ENCODE measurements at places on chromosomes 12 and 14. TPM values are rescaled to one million over a fixed set of nuclear protein-coding genes. Genes with fewer than 3 reads are reported as not detected.

DNA sequence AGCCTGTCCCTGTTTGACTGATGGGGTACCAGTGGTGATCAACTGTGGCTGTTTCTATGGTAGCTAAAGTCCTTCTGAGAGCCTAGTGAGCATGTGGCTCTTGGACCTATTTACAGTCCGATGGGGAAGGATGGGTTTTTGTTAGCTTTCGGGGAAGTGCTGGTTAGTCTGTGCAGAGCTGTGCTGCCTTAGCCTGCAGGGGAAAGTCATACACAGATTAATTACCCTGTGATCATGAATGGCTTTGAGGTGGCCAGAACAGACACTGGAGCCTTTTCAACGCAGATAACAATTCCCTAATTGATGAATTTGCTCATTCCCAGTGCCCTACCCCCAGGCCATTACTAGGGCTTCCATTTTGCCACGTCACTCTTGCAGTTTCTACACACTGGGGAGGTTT is 99.7 kb downstream of the WSCD2 start:
- H3K27me3 ChIP-seq, result peaks cover 6% of the 10 kb centered on the region
- H3K4me1 ChIP-seq, result no peaks in the 10 kb centered on the region
- no peak for DNase-seq
- no peaks in the 10 kb centered on the region for H3K36me3 ChIP-seq
- H3K27ac ChIP-seq, result no peak overlapping the region
- no peak overlapping the region for H3K4me3 ChIP-seq

CLMN gene
- total RNA-seq, result 0.92 TPM

LHX5 gene
- not detected for total RNA-seq

DNA sequence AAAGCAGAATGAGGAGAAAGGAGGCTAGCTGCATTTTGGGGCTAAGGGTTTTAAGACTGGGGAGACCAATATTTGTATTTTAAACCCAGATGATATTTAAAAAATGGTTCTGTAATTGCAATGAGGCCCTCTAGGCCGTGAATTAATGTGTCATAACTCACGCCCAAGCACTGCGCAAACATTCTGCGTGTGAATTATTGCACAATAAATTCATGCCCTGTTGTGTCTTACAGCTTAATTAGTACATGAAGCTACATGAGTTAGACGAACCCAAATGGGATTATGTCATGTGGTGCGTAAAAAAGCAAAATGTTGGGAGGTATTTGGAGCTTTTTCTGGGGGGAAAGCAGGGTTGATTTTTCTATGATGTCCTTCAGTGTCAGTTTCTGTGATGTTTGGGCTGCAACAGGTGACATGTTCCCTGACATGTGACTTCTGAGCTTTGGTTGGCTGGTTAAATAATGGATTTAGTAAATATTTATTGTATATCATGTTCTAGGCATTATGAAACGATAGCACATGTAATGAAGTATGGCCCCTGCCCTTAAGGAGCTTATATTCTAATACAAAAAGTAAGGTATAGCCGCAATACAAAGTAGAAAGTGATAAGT is 30.4 kb upstream of the CISTR start:
- H3K36me3 ChIP-seq, result no peaks in the 10 kb centered on the region
- DNase-seq, result no peak
- no peaks in the 10 kb centered on the region for H3K4me1 ChIP-seq
- H3K27ac ChIP-seq, result no peak overlapping the region
- H3K27me3 ChIP-seq, result peaks cover 29% of the 10 kb centered on the region

TOMM20L gene
- not detected for total RNA-seq

GRCh38 chr12:2020511-2020910 is 16.3 kb upstream of the DCP1B start:
- no peak for DNase-seq
- peaks cover 11% of the 10 kb centered on the region for H3K27me3 ChIP-seq
- H3K4me1 ChIP-seq, result peaks cover 10% of the 10 kb centered on the region
- no peaks in the 10 kb centered on the region for H3K36me3 ChIP-seq
- no peak overlapping the region for H3K4me3 ChIP-seq

GRCh38 chr12:131264635-131265034 is 310.9 kb downstream of the ADGRD1 start:
- H3K27me3 ChIP-seq, result no peaks in the 10 kb centered on the region
- no peak for DNase-seq
- no peak overlapping the region for H3K27ac ChIP-seq

DNA sequence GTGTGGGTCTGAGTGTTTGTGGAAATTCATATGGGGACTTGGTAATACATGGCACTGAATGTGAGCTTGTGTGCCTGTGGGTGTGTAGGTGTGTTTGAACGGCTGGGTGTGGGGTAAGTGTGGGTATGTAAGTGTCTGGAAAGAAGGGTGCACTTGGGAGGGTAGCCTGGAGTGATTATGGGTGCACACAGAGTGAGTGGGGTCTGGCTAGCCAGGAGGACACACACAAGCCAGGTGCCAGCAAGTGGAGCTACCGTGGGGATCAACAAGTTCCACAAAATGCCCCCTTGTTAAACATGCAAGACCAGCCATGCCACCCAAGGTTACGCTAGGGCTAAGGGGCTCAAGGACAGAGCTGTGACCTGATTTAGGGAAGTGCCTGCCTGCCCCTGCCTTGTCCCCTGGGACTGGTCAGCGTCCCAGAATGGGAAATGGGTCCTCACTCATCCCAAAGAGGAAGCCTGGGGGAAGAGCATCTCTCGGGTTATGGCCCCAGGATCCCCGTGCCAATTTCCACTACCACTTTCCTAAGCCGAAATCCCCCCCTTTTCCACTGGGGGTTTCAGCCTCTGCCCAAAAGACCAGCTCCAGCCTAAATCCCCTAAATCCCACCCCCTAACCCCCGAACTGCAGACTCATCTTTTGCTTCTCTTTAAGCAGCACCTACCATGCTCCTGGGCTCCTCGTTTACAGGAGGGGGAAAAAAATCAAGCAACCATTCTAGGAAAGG is 118.6 kb downstream of the DICER1 start:
- DNase-seq, result no peak
- peaks cover 8% of the 10 kb centered on the region for H3K27me3 ChIP-seq
- no peaks in the 10 kb centered on the region for H3K36me3 ChIP-seq
- H3K4me3 ChIP-seq, result no peak overlapping the region

DNA sequence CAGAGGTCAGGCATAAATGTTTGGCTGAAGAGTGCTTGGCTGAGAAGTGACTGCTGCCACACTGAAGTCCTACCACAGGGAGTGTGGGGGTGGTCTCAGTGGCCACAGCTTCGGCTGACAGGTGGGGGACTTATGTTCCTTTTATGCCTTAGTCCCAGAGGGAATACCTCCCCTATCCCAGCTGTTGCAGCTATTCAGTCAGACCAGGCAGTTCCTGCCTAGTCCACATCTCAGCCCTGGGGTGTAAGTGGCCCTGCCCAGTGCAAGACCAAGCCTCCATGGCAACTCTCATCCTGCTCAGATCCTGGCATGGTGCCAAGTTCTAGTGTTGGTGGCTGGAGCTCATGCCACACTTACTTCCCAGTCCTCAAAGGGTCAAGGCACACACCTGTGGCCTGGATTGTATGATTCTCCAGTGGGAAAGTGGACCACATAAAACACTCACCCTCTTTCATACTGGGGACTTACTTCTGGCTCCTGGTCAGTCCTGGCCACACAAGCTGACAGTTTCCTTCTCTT is 161.3 kb upstream of the CAND1 start:
- no peaks in the 10 kb centered on the region for H3K4me1 ChIP-seq
- H3K27me3 ChIP-seq, result peaks cover 6% of the 10 kb centered on the region
- H3K4me3 ChIP-seq, result no peak overlapping the region
- H3K27ac ChIP-seq, result no peak overlapping the region

DNA sequence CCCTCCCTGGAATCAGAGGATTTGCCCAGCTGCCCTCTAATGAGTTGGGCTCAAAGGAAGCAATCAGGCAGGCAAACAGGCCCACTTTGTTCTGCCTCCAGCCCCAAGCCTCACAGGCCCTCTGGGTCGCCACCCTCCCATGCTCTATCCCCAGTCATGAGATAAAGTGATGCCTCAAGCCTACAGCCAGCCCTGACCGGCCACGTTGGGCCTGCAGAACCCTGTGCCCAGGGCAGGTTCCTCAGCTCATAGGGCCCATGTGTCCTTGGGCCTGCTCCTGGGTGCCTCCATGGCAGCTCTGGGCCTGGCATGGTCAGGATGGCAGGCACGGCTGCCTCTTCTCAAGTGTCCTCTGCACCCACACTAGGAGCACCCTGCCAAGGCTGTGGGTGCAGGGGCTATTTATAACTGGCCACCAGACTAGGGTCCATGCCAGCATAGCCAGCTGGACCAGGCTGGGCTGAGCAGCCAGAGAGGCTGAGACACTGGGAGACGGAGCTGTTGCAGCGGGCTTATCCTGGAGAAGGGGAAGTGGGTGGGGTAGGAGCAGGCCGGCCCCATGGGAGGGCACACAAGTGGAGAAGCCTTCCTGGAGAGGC is 20.2 kb downstream of the HDAC7 start:
- peaks cover 38% of the 10 kb centered on the region for H3K4me1 ChIP-seq
- H3K36me3 ChIP-seq, result peaks cover 39% of the 10 kb centered on the region
- peak overlapping the region; percentile 8 for H3K27ac ChIP-seq
- DNase-seq, result no peak
- H3K27me3 ChIP-seq, result no peaks in the 10 kb centered on the region

KRT72 gene
- 0.17 TPM for total RNA-seq

ATXN7L3B gene
- 16.7 TPM for total RNA-seq

- H3K27ac ChIP-seq, result no peak overlapping the region
- no peaks in the 10 kb centered on the region for H3K27me3 ChIP-seq
- H3K4me1 ChIP-seq, result no peaks in the 10 kb centered on the region
- no peak for DNase-seq
- H3K36me3 ChIP-seq, result no peaks in the 10 kb centered on the region
These were observed 2.1 kb upstream of the PTPRQ start for GRCh38 chr12:80441921-80442320.

DTX3 gene
- total RNA-seq, result 15.4 TPM

- no peaks in the 10 kb centered on the region for H3K36me3 ChIP-seq
- no peak for DNase-seq
- peaks cover 11% of the 10 kb centered on the region for H3K27me3 ChIP-seq
- H3K4me3 ChIP-seq, result no peak overlapping the region
These were observed 321.9 kb upstream of the RTL1 start for GRCh38 chr14:101225157-101226152.

TESPA1 gene
- 73.9 TPM for total RNA-seq

DNA sequence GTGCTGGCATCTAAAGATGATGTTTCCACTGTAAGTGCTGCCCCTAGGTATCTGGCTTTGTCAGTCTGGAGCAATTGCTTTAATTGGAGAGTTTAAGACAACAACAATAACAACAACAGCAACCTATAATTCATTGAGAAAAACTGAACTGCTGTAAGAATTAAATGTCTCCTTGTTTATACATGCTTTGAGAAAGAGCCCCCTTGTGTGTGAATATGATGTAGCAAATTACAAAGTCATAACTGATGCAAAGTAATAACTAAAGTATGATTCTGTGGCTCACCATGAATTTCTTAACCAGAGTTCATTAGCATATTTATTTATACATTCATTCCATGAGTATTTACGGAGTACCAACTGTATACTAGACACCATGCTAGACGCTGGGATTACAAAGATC is 59.2 kb upstream of the PRIMA1 start:
- H3K4me1 ChIP-seq, result no peaks in the 10 kb centered on the region
- no peak overlapping the region for H3K27ac ChIP-seq
- H3K36me3 ChIP-seq, result no peaks in the 10 kb centered on the region
- H3K27me3 ChIP-seq, result peaks cover 11% of the 10 kb centered on the region

DNA sequence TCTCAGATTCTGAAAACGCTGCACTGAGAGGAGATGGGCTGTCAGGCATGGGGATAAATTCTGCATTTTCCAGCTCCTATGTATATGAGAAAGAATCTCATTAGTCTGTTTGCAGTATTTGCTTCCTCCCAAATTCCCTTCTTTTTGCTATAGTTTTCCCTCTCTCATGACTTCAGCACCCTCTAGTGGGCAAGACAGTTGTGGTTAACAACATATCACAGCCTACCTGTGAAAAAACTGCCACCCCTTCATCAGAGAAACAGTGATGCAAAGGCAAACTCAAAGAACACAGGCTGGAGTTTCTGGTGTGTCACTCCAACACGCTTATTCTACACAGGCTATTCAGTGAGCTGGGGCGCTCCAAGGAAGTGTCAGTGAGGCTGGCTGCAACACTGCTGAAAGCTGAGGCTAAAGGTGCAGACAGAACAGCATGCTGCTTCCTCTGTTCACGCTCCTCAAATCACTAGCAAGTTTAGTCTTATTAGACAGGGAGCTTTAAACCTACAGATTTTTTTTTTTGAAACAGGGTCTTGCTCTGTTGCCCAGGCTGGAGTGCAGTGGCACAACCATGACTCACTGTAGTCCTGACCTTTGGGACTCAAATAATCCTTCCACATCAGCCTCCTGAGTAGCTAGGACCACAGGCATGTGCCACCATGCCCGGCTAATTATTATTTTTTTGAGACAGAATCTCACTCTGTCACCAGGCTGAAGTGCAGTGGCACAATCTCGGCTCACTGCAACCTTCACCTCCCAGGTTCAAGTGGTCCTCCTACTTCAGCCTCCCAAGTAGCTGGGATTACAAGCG is 19.3 kb downstream of the ZC2HC1C start:
- no peak overlapping the region for H3K4me3 ChIP-seq
- H3K27me3 ChIP-seq, result no peaks in the 10 kb centered on the region
- H3K36me3 ChIP-seq, result peaks cover 16% of the 10 kb centered on the region
- DNase-seq, result peak; percentile 23
- no peak overlapping the region for H3K27ac ChIP-seq

KLC1 gene
- 119 TPM for total RNA-seq

DNA sequence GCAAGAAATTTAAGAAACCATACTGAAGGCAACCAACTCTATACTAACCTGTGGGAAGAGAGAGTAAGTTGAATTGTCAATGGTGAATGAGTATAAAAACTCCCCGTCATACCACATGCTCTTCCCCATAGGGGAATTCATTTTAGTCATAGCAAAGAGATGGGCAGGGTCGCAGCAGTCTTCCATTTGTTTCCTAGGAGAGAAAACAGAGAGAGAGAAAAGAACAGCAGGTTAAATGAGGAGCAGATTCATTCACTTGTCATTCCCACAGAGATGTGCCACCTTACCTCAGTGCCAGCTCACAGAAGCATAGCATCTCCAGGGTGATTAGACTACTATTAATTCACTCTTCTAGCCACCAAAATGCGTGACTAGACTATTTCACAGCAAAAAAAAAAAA is 47.4 kb downstream of the ST8SIA1 start:
- peak; percentile 16 for DNase-seq
- H3K4me3 ChIP-seq, result peak overlapping the region; percentile 11
- peaks cover 59% of the 10 kb centered on the region for H3K4me1 ChIP-seq
- H3K27me3 ChIP-seq, result no peaks in the 10 kb centered on the region
- peaks cover 5% of the 10 kb centered on the region for H3K36me3 ChIP-seq

DNA sequence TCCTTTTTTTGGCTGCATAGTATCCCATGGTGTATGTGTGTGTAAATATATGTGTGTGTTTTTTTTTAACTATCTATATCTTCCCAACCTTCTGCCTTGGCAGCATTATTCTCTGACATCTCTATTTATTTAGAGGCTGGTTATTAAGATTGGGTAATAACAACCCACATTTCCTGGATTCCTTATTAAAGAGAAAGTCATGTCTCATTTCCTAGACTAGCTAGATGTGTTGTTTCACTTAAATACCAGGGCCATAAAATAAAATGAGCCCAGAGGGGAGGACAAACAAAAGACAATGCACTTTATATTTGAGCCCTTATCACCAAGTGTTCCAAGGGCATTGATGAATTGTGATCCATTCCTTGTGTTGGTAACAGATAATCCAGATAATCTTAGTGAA is 169.1 kb downstream of the SLC5A8 start:
- no peaks in the 10 kb centered on the region for H3K27me3 ChIP-seq
- DNase-seq, result no peak
- H3K36me3 ChIP-seq, result no peaks in the 10 kb centered on the region
- no peaks in the 10 kb centered on the region for H3K4me1 ChIP-seq
- H3K27ac ChIP-seq, result no peak overlapping the region

GRCh38 chr12:66717036-66717673 is 38.3 kb upstream of the GRIP1 start:
- H3K36me3 ChIP-seq, result no peaks in the 10 kb centered on the region
- H3K4me3 ChIP-seq, result no peak overlapping the region
- no peak for DNase-seq
- peaks cover 11% of the 10 kb centered on the region for H3K4me1 ChIP-seq

All from activated CD4-positive, alpha-beta memory T cell treated with anti-CD3 and anti-CD28 coated beads for 36 hours (primary cell).